Activated CD4-positive, alpha-beta T cell treated with anti-CD3 and anti-CD28 coated beads, Interleukin-2, amount 10 ng/mL, durations not matched to agents 24 days and 14 days (primary cell): ENCODE measurements at places on chromosomes 6 and 20. TPM values are rescaled to one million over a fixed set of nuclear protein-coding genes. Genes with fewer than 3 reads are reported as not detected.

DNA sequence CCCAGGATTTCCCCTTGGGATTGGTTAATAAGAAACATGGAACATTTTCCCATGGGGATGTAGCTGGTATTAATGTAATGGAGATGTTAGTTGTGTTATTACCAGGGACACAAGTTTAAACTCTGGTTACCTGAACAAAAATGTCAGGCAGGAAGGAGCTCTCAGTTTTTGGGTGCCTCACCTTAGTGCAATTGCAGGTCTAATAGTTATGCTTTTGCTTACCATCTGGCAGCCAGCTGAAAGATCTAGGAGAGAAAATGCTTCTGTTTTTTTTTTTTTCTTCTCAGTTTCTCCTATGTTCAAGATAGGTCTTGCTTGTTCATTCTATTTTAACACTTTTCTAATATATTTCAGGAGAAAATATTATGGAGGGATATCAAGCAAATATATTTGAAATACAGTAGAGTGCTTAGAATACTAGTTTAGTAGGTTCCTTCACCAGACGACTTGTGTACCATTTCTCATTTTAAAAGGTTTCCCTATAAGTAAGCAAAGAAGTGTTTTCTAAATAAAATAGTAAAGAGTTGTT is 4.2 kb upstream of the UBE2J1 start:
- no peak for DNase-seq

DNA sequence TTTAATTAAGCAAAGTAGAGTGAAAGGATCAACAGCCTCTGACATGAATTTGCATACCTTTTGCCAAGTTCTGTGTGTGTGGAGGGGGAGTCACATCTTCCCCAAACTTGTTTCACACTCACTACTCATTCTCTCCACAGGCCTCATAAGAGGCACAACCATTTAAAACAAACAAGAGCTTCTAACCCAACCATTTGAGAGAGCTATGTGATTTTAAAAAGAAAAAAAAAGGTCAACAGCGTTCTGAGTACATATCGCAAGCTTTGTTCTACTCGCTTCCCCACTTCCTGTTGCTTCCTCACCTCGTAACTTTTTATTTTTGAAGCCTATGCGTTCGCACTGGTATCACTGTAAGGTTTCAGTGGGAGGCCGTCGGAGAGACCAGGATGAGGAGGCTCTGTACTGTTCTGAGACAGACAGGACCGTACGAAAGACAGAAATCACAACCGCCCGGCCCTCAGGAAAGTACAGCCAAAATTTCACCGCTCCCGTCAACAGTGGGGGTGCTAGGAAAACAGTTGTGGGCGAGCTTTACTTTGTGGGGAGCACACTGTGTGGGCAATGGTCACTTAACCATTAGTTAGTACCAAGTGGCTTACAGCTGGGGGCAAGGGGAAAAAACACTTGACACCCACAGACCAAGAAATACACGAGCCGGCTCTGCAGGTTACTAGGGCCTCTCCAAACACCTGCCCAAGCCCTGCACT is 61.3 kb downstream of the TRERF1 start:
- peak; percentile 87 for DNase-seq

Gene DLK2
- 1.6 and 2.0 TPM in 2 replicates for total RNA-seq

- DNase-seq: no peak
Observed at GRCh38 chr20:41619360-41620100, 1.4 kb upstream of the CHD6 start.

DNA sequence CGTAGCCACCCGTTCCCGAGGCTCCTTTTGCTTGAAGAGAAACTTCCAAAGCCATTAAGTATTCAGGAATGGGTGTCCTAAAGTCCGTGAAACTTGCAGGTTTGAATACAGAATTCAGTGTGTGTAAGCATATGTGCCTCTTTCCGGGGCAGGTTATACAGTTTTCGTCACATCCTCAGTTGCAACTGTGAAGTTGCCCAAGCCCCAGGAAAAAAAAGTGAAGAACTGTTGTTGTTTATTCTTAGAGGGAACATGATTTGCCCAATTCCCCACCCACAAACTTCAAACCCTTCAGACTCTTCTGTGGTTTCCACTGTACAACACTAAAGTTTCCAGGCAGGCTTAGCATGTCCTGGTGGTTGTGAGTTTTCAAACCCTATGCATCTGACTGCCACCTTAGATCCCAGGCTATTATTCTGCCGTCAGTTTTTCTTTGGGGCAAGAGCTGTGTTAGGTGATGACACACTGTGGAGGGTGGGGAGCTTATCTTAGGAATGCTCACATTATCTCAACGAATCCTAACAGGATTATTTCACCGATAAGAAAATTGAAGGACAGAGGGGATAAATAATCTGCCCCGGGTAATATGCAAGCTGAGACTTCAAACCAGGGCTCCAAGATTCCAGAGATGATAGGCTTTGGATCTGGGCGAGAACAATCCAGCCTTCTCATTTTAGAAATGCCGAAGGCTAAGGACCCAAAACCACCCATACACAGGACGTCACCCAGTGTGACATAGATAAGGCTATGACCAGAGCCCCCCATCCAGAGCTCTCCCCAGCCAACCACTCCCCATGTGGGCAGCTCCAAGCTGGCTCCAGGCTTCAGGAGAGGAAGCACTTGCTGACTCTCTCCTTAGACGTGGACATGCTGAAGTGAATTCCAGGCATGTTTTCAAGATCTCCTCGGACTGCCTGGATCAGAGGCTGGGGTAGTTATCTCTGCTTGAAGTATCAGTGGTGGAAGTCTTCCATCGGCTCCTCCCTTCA is 81.7 kb upstream of the AFDN start:
- no peak for DNase-seq

Gene HCRTR2
- total RNA-seq: not detected in 2 replicates
